ENCODE measurements at places on chromosomes 5 and 9. TPM values are rescaled to one million over a fixed set of nuclear protein-coding genes. Genes with fewer than 3 reads are reported as not detected.

The RABGAP1 gene
- 28.0 TPM for total RNA-seq

The SOX30 gene
- 0.10 TPM for total RNA-seq

The CAMLG gene
- 23.1 TPM for total RNA-seq

The ATP10B gene
- total RNA-seq = not detected

The FAM193B gene
- 95.8 TPM for total RNA-seq

The CYFIP2 gene
- total RNA-seq = 512 TPM

The SAXO1 gene
- 0.10 TPM for total RNA-seq

The SDHA gene
- 145 TPM for total RNA-seq

The ROR2 gene
- total RNA-seq = 0.05 TPM

Data from activated CD8-positive, alpha-beta T cell treated with anti-CD3 and anti-CD28 coated beads, Interleukin-2, amount 10 ng/mL, durations not matched to agents 7 days and 5 days (primary cell).